ENCODE measurements at places on chromosomes 6 and 20.

- DNase-seq = no peak
- no peak overlapping the region for H3K27ac ChIP-seq
- H3K36me3 ChIP-seq = no peaks in the 10 kb centered on the region
- H3K4me1 ChIP-seq = peaks cover 18% of the 10 kb centered on the region
Measured at GRCh38 chr6:167347226-167347625, 22.3 kb downstream of the TTLL2 start.

DNA sequence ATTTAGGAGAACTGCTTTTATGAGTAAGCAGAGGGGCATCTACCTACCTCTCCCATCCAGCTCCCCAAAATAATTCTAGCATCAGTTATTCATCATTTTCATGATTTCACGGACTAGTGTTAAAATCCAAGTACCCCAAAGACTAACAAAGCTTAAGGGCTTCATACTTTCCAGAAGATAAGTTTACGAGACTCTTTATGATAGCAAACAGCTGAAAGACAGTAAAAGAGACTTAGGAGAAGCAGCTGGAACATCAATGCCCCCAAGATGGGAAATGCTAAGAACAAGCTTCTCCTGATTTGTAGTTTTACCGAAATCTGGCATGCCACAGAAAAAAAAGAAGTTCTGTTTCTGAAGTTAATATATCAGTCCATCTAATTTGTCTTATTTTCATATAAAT, 70.0 kb downstream of the COL12A1 start:
- H3K27ac ChIP-seq = no peak overlapping the region
- no peaks in the 10 kb centered on the region for H3K27me3 ChIP-seq
- H3K4me3 ChIP-seq = no peak overlapping the region

GRCh38 chr20:3339076-3339475, 68.4 kb downstream of the DNAAF9 start:
- H3K4me3 ChIP-seq = no peak overlapping the region
- H3K4me1 ChIP-seq = no peaks in the 10 kb centered on the region
- peaks cover 47% of the 10 kb centered on the region for H3K36me3 ChIP-seq
- H3K27ac ChIP-seq = no peak overlapping the region
- DNase-seq = no peak

DNA sequence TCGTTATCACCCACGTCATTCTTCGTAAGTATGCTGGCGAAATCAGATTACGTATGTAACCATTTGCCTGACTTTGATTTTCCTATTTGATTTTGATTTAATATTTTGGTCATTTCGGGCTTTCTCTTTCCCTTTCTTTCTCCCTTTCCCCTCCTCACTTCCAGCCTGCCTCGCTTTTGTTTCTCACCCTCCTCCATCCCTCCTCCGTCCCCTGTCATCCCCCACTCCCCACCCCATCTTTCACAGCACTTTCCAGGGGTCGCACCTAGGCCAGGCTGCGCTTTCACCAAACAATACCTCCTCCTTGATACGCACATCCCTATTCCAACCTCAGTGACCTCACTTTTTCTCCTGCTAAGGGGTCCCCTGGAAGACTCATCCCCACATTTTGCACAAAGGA, 194.6 kb upstream of the SNX9 start:
- no peak for DNase-seq
- no peak overlapping the region for H3K27ac ChIP-seq
- H3K4me1 ChIP-seq = peaks cover 17% of the 10 kb centered on the region
- no peaks in the 10 kb centered on the region for H3K36me3 ChIP-seq

DNA sequence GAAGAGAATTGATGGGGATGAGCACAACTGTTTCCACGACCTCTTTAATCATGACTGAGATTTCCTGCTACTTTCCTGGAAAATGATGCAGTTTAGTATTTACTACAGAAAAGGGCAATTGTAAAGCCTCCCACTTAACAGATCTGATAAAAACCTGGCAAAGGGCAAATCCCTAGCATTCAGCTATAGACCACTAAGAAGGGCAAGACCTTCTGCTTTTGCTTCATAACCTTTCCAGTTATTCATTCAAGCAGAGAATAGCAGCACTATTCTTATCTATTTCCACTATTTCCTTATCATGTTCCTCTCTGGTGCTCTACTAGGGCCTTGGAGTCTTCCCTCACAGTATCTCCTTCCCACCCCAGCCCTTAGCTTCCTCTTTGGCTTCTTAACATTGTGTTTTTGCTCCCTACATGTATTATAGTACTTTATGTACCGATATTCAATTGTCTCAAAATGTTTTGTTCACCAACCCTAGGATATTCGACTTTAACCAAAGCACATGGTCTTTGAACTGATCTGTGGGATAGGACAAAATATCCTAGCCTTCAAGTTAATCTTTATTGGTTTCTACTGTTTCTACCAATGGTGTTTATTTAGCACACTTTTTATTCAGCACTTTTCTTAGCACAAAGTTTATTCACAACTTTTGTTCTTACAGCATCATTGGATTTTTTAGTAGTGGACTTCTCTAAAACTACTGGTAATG, 32.7 kb upstream of the MANEA start:
- H3K4me3 ChIP-seq = no peak overlapping the region
- no peaks in the 10 kb centered on the region for H3K36me3 ChIP-seq
- H3K4me1 ChIP-seq = no peaks in the 10 kb centered on the region
- DNase-seq = no peak

DNA sequence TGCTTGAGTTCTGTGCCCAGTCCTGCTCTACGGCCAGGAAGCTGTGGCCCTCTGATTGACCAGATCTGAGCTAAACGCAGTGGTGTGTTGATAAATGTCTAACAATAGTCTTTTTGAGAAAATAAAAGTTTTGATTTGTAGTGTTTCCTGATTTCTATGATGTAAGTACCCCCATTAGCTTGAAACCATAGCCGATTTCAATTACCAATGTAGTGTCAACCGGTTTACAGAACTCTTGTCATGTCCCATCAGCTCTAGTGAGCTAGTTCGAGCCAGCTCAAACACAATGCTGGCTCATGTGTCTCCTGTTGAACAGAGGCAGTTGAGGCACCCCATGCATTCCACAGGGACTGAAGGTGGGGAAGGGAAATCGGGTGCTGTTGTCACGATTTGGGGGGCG, 56.7 kb upstream of the ZMYND8 start:
- no peak overlapping the region for H3K4me3 ChIP-seq
- H3K27me3 ChIP-seq = no peaks in the 10 kb centered on the region
- no peaks in the 10 kb centered on the region for H3K36me3 ChIP-seq
- no peak for DNase-seq

- H3K27me3 ChIP-seq = no peaks in the 10 kb centered on the region
- no peak overlapping the region for H3K4me3 ChIP-seq
- H3K27ac ChIP-seq = no peak overlapping the region
- no peak for DNase-seq
- no peaks in the 10 kb centered on the region for H3K36me3 ChIP-seq
Measured at GRCh38 chr6:143034689-143035334, 25.9 kb upstream of the AIG1 start.

DNA sequence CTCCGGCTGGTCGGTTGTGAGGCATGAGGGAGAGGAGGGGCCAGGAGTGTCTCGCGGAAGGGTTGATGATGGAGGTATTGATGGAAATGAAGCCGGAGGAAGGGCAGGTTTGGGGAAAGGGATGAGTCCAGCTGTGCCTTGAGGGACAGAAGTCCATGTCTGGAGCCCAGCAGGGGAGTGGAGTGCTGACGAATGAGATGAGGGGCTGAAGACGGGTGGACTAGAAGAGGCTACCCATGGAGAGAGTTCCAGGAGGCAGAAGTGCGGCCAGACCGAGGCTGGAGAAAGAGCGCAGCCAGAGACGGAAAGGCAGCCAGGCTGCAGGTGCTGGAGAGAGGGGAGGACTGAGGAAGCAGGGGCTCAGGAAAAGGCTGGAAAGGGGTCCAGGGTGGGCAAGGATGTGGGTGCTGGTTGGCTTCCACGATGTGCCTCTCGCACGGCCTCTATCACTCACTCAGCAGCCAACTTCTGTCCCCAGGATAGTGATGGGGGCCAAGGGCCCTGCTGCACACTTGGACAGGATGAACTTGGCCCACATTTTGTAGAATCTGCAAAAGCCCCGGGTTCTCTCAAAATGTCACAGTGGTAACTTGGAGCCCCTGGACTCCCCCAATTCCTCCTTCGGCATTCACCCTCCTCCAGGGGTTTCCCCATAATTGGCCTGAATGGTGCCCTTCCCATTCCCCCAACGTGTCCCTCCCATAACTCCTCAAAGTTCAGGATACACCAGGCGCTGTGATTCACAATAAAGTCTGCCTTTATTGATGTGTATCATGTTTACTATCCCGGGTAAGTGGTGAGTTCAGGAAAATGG, 627 bp upstream of the EIF6 start:
- H3K4me1 ChIP-seq = peaks cover 18% of the 10 kb centered on the region
- no peaks in the 10 kb centered on the region for H3K27me3 ChIP-seq
- H3K27ac ChIP-seq = peak overlapping the region; percentile 99
- peaks cover 6% of the 10 kb centered on the region for H3K36me3 ChIP-seq
- H3K4me3 ChIP-seq = peak overlapping the region; percentile 97

DNA sequence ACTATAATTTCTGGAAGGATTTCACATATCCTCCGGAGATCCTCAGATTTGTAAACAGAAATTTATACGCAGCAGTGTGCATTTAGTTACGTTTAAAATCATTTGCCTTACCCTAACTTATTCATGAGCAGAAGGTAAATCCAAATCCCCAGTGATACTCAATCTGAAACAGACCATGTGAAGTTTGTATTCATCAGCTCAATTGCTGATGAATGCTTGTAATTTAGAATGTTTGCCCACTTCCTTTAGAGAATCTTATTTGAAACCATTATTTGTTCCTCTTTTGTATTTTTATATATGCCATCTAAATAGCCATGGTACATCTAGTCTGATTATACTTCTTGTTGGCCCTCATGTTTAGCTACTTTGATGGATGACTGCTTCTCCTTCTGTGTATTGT, 15.4 kb downstream of the TAAR1 start:
- H3K36me3 ChIP-seq = no peaks in the 10 kb centered on the region
- DNase-seq = no peak
- no peaks in the 10 kb centered on the region for H3K4me1 ChIP-seq
- H3K4me3 ChIP-seq = no peak overlapping the region

DNA sequence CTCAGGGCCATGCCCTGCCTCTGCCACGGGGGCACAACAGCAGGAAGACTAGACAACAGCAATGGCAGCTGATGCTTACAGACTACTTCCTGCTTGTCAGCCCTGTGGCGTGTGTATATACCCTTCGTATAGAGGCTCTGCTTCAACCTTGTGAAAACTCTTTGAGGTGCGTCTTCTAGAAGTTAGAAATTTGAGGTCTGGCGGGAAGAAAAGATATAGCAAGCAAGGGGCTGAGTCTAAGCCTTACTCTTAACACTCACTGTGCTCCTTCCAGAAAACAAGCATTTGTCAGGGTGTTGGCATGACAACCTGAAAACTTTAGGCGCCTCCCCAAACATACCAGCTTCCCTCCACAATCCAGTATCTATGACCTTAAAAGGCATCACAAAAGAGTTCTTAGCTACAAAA, 33.3 kb downstream of the JPH2 start:
- H3K27me3 ChIP-seq = no peaks in the 10 kb centered on the region
- peak overlapping the region; percentile 83 for H3K27ac ChIP-seq
- no peak for DNase-seq

DNA sequence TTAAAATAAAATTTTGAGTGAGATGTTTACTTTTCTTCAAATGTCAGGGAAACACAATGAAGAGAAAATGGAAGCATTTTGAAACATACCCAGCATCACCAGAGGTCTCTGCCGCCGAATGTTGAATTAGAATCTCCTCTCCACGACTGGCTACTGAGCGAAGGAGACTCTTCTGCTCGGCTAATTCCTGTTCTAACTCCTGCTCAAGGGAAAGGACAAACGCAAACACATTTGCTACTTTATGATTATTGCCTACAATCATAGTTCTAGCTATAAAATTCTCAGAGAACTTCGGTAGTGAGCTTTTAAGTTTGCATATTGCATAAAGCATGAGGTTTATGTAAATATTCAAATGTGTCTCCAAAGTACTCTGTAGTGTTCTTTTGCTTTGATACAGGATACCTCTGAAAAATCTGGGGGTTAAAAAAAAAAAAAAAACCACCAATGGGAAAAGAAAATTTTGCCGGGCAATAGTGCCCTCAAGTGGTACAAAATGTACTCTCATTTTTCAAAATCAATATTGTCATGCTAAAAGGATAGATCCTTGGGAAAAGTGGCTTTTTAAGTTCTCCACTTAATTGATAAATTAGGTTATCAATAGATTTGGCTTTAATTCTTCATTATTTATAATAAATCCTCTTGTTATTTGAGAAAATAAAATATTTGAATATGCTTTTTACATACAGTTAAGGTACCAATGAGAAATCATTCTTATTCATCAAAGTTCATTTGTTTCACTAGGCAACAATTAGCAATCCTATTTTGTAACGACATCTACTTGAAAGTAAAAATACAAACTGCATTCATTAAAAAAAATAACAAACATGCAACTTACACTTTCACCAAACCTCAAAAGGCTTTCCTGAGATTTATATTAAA, 369.0 kb downstream of the SYNE1 start:
- no peak for DNase-seq
- H3K27me3 ChIP-seq = peaks cover 3% of the 10 kb centered on the region
- no peak overlapping the region for H3K27ac ChIP-seq
- H3K36me3 ChIP-seq = peaks cover 3% of the 10 kb centered on the region
- no peak overlapping the region for H3K4me3 ChIP-seq

- H3K36me3 ChIP-seq = no peaks in the 10 kb centered on the region
- no peak for DNase-seq
- peaks cover 18% of the 10 kb centered on the region for H3K4me1 ChIP-seq
- H3K4me3 ChIP-seq = no peak overlapping the region
Measured at GRCh38 chr6:126539022-126539421, 199.1 kb downstream of the CENPW start.

- peaks cover 10% of the 10 kb centered on the region for H3K4me1 ChIP-seq
- DNase-seq = no peak
- H3K27me3 ChIP-seq = no peaks in the 10 kb centered on the region
- H3K36me3 ChIP-seq = peaks cover 10% of the 10 kb centered on the region
- H3K4me3 ChIP-seq = no peak overlapping the region
Measured at GRCh38 chr20:23404196-23404595, 17.1 kb downstream of the NAPB start.

DNA sequence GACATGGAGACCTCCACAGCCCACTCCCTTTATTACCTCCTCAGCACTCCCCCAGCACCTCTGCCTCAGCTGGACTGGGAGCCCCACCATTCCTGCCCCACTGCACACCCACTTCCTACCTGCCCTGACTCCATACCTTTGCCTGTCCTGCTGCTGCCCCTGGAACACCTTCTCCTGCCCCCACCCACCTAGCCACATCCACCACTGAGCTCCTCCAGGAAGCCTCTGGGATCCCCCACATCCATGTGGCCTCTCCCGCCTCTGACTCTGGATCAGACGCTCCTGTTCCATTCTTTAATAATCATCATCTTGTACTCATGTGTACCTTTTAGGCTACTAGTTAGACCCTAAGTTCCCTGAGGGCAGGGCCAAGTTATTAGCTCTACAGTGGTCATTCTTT, 2.2 kb upstream of the SDCBP2 start:
- peaks cover 25% of the 10 kb centered on the region for H3K4me1 ChIP-seq
- H3K36me3 ChIP-seq = no peaks in the 10 kb centered on the region
- H3K27me3 ChIP-seq = no peaks in the 10 kb centered on the region
- H3K4me3 ChIP-seq = no peak overlapping the region

- no peak for DNase-seq
- no peak overlapping the region for H3K4me3 ChIP-seq
- no peaks in the 10 kb centered on the region for H3K36me3 ChIP-seq
- no peaks in the 10 kb centered on the region for H3K27me3 ChIP-seq
- peaks cover 34% of the 10 kb centered on the region for H3K4me1 ChIP-seq
Measured at GRCh38 chr6:142839686-142840040, 105.3 kb downstream of the HIVEP2 start.

- DNase-seq = no peak
- no peaks in the 10 kb centered on the region for H3K36me3 ChIP-seq
- H3K4me3 ChIP-seq = no peak overlapping the region
- no peak overlapping the region for H3K27ac ChIP-seq
- H3K27me3 ChIP-seq = no peaks in the 10 kb centered on the region
Measured at GRCh38 chr6:108916026-108916686, 67.9 kb downstream of the ARMC2 start.

Measured in type B pancreatic cell (in vitro differentiated cells).